ENCODE measurements at places on chromosomes 13 and 19.

DNA sequence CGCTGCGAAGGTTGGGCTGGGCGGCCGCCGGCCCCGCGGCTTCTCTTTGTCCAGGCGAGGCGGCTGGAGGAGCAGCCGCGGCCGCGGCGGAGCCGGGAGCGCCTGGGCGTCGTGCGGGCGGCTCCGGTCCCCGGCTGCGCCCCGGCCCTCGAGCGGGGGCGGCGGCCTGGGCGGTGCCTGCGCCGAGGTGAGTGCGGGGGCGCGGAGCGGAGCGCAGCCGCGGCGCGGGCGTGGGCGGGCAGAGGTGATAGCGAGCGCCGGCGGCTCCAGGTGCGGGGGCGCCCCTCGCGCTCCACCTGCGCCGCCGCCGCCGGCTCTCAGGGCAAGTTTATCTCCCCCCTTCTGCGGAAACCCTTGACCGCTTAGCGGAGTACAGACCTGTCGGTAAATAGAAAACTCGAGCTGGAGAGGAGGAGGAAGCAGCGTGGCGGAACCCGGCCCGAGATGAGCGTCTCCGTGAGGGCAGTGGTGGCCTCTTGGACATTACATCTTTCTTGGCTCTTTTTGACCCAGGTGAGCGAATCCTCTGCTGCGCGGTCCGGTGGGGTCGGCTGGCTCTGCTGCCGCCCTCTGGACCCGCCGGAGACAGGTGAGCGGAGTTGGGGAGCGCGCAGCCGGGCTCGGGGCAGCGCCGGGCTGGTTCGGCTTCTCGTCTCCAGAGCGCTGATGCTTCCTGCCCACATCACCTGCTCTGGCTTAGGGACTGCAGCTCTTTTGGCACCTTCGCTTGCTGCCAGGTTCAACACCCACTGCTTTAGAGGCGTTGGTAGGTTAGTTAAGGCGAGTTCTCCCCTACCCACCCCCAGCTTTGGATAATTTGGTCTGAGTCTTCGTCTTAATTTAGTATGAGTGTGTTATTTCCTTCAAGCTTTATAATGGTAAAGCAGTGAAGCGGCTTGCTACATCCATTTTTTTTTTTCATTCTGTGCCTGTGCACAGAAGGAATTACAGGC is at the start of gene MTUS2:
TSS of gene MTUS2 (plus strand) at position 241 of the 953 bp plus-strand sequence.
- DNase-seq = peak; percentile 15

DNA sequence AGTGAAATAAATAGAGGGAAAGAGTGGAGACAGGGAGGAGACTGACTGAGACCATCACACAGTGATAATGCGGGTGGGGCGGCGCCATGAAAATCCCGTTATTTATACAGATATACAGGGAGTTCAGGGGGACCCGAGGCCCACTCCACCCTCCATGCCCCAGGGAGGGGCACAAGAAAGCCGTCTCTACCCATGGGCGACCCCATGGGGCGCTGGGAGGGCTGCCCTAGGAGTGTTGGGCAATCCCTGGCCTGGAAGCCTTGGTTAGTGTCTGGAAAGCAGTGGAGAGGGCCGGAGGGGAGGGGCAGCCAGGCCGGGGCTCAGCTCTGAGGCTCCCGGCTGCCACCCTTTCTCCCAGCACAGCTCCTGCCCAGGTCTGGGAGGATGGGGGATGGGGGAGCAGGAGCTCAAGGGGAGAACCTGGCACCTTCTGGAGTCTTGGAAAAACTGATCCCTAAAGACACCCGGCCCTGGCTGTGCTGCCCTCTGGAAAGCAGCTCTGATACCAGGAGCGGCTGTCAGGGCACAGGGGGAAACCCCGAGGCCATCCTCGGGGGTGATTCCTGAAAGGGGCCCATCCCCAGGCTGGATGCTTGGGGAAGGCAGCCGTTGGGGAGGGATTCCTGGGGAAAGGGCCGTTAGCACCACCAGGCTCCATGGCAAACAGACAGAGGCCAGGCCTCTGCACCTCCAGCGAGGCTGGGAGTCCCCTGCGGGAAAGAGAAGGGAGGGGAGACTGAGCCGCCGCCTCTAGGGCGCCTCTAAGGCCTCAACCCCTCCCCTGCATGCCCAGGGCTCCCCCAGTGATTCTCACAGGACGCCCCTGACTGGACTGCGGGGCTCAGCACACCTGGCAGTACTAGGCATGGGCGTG is 3.0 kb upstream of the PRKD2 start:
- DNase-seq = no peak

DNA sequence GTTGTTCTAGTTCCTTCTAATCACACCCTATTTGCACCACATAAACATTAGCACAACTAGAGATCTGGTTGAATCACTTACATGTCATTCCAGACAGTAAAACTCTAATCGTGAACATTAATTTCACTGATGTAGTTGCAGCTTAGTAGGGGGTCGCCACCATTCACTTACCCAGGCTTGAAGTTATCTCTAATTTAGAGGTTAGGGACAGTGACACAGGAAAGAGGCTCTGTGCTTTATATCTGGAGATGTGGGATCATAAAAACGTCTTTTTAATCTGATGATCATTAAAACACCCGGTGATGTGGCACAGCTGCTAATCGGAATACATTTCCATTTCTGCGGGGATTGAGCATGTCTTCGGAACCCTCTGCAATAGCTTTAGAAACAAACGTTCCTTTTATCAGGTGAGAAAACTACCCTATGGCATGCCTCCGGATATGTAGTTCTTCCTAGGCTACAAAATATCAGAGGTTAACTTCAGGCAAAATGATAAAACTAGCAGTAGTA is 523.0 kb downstream of the MYO16 start:
- no peak for DNase-seq

GRCh38 chr13:99656092-99656745 is 154.9 kb downstream of the TM9SF2 start:
- DNase-seq = peak; percentile 81

DNA sequence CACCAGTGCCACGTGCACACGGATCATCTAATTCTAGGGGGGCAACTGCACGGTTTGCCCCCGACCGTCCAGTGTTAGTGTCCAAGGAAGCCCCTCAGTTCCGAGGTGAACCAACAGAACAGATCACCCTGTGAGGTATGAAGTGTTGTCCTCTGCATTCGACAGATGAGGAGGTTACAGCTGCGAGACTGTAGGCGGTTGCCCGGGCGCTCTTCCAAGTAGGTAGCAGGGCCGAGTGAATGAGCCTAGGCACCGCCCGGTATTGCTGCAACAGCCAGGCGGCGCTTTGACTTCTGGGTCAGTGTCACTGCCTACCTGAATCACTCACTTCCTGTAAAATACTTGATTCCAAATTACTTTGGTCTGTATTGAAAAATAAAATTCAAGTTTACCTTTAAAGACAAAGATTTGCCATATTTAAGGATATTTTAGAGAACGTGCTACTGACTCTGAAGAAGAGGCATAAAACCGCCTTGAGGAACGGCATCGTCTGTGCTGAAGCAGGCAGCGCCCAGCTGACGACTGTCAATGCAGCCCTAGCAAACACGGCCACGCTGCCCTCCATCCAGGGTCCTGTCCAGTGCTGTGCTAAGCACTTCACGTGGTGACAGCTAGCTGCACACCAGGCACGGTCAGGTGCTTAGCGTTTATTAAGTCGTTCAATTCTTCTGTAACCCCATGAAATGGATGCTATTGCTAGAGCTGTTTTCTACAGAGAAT is 19.3 kb upstream of the RASA3 start:
- DNase-seq = peak; percentile 88

GRCh38 chr19:47456721-47457474 is 14.8 kb downstream of the SLC8A2 start:
- DNase-seq = peak; percentile 21

GRCh38 chr13:87123987-87124784 is 547.0 kb upstream of the SLITRK5 start:
- DNase-seq = no peak

- DNase-seq = peak; percentile 20
These were observed 180.5 kb downstream of the EFNB2 start for GRCh38 chr13:106354961-106355360.

DNA sequence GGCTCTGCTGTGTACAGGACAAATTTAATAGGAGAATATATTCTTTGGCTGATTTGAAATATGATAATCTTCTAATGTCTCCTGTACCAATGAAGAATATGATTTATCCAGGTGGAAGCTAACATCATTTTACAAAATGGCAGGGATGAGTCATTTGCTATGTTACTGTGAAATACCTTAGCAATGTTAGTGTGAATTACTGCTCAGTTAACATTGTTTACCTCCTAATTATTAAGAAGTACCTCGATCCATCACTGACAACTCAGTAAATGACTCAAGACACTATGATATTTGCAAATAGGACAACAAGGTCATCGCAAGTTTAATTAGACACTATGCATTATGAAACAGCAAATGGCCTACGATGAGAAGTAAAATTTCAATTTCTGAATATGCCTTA is 309.1 kb upstream of the EDNRB start:
- DNase-seq = no peak

DNA sequence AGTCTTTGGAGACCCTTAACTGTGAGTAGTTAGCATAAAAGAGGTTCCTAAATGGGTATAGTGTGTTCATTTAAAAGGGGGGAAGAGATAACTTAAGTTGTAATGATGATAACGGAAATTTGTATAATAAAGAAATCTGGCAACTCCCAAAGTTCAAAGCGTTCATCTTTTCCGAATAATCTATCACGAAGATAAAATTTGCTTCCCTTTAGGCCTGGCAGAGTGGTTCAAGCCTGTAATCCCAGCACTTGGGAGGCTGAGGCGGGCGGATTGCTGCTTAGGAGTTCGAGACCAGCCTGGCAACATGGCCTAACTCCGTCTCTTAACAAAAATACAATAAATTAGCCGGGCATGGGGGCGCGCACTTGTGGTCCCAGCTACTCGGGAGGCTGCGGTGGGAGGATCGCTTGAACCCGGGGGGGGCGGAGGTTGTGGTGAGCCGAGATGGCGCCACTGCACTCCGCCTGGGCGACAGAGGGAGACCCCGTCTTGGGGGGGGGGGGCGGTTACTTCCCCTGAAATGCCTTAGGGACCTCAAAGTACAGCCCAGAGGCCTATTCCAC is 934 bp downstream of the N4BP2L2 start:
- DNase-seq = no peak

- DNase-seq = no peak
These were observed 141.4 kb upstream of the SGCG start for GRCh38 chr13:23039266-23039935.

- DNase-seq = peak; percentile 91
These were observed 7.6 kb downstream of the CAPN12 start for GRCh38 chr19:38736413-38737280.

- DNase-seq = no peak
These were observed 2301.2 kb downstream of the PCDH9 start for GRCh38 chr13:64928696-64929499.

GRCh38 chr19:32863841-32864240 is 5.7 kb downstream of the SLC7A9 start:
- DNase-seq = no peak

DNA sequence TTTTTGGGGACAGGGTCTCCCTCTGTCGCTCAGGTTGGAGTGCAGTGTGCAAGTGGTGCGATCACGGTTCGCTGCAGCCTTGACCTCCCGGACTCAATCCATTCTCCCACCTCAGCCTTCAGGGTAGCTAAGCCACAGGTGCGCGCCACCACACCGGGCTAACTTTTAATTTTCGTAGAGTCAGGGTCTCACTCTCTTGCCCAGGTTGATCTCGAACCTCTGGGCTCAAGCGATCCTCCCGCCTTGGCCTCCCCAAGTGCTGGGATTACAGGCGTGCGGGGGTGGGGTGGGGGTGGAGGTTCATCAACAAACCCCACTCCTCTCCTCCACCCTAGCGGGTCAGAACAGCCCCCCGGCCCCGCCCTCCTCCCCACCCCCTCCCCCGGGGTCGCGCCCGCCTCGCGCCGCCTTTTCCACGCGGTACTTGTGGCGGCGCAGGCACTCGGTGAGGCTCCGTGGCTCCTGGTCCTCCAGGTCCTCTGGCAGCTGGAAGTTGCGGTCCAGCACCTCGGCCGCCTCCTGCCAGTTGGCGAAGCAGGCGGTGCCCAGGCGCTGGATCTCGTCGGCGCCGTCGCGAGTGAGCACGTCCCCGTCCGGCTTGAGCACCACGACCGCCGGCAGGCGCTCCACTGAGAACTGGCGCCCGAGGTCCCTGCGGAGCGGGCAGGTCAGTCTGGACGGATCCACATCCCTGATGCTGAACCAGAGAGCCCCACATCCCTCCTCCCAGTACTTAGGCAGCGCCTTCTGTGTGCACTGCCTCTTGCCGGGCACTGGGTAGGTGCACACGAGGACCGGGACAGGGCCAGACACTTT is 5.2 kb downstream of the NXNL1 start:
- no peak for DNase-seq

DNA sequence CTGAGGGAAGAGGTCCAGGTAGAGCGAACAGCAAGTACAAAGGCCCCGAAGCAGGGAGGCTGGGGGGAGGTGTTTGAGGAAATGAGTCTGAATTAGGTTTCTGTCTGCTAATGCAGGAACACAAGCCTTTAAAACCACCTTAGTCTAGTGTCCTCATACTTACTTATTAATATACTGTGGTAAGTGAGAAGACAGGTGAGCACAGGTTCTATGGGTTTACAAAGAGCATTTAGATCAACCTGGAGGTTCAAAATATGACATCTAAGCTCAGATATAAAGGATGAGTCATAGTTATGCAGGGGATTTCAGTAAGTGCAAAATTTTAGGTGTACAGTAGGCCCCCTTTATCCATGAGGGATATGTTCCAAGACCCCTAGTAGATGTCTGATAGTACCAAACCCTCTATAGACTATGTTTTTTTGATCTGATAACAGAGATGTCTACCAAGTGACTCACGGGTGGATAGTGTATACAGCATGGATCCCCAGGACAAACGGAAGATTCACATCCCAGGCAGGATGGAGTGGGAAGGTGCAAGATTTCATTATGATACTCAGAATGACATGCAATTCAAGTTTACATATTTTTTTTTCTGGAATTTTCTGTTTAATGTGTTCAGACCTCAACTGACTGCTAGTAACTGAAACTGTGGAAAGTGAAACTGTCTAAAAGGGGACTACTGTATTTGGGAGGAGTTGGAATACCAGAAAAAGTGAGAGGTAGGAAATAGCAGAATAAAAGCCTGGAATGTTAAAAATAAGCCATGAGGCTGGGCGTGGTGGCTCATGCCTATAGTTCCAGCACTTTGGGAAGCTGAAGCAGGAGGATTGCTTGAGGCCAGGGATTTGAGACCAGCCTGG is 18.2 kb upstream of the MED4 start:
- no peak for DNase-seq

DNA sequence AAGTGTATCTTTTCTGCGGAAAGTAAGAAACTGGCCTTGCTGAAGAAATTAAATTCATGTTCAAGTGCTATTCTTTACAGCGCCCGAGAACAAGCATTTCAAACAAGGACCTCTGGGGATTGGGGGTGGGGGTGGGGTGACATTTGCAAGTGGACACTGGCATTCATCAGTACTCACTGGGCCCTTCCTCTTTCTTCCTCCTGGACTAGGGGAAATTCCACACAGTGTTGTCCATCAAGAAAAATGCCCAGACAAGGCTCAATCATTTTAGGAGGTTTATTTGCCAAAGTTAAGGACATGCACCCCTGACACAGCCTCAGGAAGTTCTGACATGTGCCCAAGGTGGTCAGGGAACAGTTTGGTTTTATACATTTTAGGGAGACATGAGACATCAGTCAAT is 22.9 kb upstream of the OR10H1 start:
- DNase-seq = no peak

- no peak for DNase-seq
These were observed 1770.2 kb upstream of the MIR17HG start for GRCh38 chr13:89577301-89577700.

- no peak for DNase-seq
These were observed 30.3 kb downstream of the AP1M1 start for GRCh38 chr19:16227837-16228636.

GRCh38 chr19:50651174-50651573 is 1.9 kb downstream of the C19orf81 start:
- no peak for DNase-seq

GRCh38 chr19:42074513-42075363 is 1.2 kb upstream of the ZNF574 start:
- peak; percentile 60 for DNase-seq
